T-helper 17 cell (primary cell): ENCODE measurements at places on chromosomes 5 and 9. TPM values are rescaled to one million over a fixed set of nuclear protein-coding genes. Genes with fewer than 3 reads are reported as not detected.

GRCh38 chr5:65248896-65249295 lies 232.8 kb downstream of the ADAMTS6 start:
- H3K36me3 ChIP-seq: no peaks in the 10 kb centered on the region
- peaks cover 10% of the 10 kb centered on the region for H3K27me3 ChIP-seq
- DNase-seq: no peak
- no peak overlapping the region for H3K4me3 ChIP-seq
- no peak overlapping the region for H3K27ac ChIP-seq

DNA sequence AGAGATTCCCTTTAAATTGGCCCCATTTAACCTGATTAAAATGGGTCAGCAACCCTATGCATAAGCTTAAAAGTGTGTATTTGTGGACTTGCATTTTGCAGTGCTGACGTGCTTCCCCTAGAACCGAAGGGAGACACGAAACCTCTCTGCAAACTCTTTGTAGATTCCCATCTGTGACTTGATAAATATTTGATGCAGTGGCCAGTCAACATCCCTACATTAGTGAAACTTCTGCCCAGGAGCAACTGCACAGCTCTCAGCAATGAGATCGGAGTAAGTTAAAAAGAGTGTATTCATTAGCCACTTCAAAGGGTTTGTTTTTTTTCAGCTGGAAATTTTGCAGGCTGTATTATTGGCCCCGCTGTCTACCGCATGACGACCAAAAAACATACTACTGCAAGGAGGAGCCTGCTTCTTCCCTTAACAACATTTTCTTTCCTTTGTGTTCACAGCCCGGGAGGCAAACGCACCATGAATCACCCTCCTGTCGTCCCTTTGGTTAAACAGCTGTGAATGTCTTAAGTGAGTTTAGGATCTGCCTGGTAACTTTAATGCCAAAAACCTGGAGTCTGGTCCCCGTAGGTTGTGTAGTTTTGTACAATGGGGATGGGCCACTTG lies 38.0 kb upstream of the TCERG1 start:
- H3K4me1 ChIP-seq: no peaks in the 10 kb centered on the region
- no peak overlapping the region for H3K4me3 ChIP-seq
- no peak overlapping the region for H3K27ac ChIP-seq
- no peak for DNase-seq
- H3K27me3 ChIP-seq: peaks cover 15% of the 10 kb centered on the region
- H3K36me3 ChIP-seq: no peaks in the 10 kb centered on the region

DNA sequence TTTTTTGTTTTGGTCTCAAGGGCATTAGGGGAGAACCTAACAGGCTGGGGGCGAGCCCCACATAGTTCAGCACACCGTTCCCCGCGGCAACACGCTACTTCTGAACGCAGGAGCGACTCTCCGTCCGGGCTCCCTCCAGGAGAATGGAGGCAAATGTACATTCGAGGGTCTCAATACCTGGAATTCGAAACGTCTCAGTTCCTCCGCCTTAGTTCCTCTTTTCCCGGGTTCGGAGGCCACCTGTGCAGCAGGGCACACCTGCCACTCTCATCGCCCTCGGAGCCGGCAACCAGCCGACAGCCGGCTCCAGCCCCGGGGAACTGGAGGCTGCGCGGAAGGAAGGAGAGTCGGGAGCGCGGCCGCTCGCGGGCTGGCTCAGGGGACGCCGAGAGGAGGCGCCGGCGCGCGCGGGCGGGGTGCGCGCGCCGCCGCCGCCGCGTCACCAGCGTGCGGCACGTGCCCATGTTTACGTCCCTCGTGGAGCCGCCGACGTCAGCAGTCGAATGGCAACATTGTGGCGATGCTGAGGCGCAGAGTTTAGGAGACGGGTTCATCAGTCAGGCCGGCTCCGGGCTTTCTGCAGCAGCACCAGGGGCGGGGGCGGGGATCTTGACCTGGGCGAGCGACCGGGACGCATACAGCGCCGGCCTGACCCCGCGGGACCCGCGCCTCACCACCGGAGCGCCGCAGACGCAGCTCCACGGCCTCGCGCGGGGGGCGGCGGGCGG lies at the start of gene JMY:
JMY (plus strand) TSS at position 498 of the 728 bp plus-strand sequence. CDS start 520 bp downstream, outside the sequence.
- peak within 1 kb of the TSS; percentile 95 for H3K4me3 ChIP-seq
- DNase-seq: peak; percentile 73
- peak within 1 kb of the TSS; percentile 98 for H3K27ac ChIP-seq
- peaks cover 13% of the 10 kb centered on the region for H3K4me1 ChIP-seq
- no peaks in the 10 kb centered on the region for H3K36me3 ChIP-seq

- H3K36me3 ChIP-seq: peaks cover 10% of the 10 kb centered on the region
- DNase-seq: no peak
- no peaks in the 10 kb centered on the region for H3K27me3 ChIP-seq
These were observed 87.5 kb downstream of the TTC39B start for GRCh38 chr9:15219546-15219945.

DNA sequence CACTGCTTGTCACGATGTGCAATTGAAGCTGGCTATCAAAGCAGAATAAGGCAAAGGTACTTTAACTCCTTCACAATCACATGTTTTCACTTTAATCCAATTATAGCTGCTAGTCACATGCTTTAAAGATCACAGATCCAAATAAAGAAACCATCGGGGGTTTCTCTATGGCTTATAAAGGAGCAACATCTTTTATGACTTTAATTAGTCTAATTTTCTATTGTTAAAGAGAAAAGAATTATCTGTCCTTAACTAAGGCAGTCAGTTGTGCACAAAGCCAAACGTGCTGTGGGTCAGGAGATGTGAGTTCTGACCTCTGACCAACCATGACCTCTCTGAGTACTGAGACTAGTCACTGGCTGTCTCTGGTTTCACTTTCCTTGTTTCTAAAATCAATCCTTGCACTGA lies 561.1 kb downstream of the RAB3C start:
- no peak overlapping the region for H3K27ac ChIP-seq
- DNase-seq: no peak
- H3K4me3 ChIP-seq: no peak overlapping the region
- no peaks in the 10 kb centered on the region for H3K27me3 ChIP-seq

- no peak overlapping the region for H3K4me3 ChIP-seq
- no peaks in the 10 kb centered on the region for H3K36me3 ChIP-seq
- H3K4me1 ChIP-seq: no peaks in the 10 kb centered on the region
- no peak overlapping the region for H3K27ac ChIP-seq
- no peaks in the 10 kb centered on the region for H3K27me3 ChIP-seq
- no peak for DNase-seq
These were observed 244.6 kb upstream of the ATP10B start for GRCh38 chr5:161096581-161096980.

GRCh38 chr9:38094165-38094564 lies 25.1 kb upstream of the SHB start:
- H3K4me3 ChIP-seq: no peak overlapping the region
- H3K27me3 ChIP-seq: peaks cover 46% of the 10 kb centered on the region
- H3K27ac ChIP-seq: no peak overlapping the region
- peaks cover 4% of the 10 kb centered on the region for H3K4me1 ChIP-seq
- peaks cover 7% of the 10 kb centered on the region for H3K36me3 ChIP-seq
- no peak for DNase-seq

DNA sequence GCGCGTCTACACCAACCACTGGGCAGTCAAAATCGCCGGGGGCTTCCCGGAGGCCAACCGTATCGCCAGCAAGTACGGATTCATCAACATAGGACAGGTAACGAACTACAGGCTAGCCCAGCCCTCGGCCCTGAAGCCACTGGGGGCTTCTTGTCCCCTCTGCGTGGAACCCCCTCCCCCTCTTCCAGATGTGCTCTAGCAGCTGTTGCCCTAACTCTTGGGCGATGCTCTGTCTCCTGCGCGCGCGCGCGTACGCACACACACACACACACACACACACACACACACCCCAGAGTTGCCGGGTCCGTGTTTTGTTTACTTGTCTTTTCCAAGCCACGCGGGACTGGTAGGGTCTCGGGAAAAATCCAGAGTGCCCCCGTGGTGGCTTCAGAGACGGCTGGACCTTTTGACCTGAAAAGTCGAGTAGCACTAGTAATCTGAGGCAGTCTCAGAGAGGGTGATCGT lies 836 bp downstream of the PCSK5 start:
- DNase-seq: no peak
- H3K27me3 ChIP-seq: peaks cover 20% of the 10 kb centered on the region
- no peaks in the 10 kb centered on the region for H3K36me3 ChIP-seq
- peak overlapping the region; percentile 54 for H3K27ac ChIP-seq
- H3K4me3 ChIP-seq: peak overlapping the region; percentile 96
- peaks cover 47% of the 10 kb centered on the region for H3K4me1 ChIP-seq

DNA sequence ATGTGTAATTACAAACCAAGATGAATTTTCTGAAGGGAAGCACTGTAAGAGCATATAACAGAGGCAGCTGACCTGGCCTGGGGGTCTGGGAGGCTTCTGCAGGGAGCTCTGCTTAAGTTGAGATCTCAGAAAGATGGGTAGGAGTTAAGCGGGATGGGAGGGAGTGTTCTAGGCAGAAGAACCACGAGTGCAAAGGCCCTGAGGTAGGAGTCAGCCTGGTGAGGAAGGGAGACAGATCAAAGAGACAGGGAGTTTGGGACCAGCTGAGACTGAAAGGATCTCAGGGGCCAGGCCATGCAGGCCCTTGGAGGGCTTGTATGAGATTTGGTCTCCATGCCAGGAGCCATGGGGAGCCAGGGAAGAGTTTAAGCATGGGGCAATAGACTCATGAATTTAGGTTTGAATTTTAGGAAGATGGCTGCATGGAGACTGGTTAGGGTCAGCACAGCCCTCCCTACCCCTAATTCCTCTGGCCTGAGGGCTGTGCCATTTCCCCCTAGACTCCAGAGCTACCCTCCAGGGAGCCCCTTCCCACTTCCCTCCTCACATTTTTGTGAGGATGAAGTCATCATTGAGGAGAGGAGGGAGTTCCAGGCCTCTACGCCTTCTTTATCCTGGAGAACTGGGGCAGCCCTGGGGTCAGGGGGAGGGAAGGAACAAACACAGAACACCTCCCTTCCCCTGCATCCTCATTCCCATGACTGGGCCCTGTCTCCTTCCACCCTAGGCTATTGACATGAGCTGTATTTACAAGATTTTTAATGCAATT lies 4.8 kb upstream of the ARAP3 start:
- DNase-seq: no peak
- peaks cover 18% of the 10 kb centered on the region for H3K4me1 ChIP-seq
- peaks cover 19% of the 10 kb centered on the region for H3K27me3 ChIP-seq
- H3K36me3 ChIP-seq: no peaks in the 10 kb centered on the region

DNA sequence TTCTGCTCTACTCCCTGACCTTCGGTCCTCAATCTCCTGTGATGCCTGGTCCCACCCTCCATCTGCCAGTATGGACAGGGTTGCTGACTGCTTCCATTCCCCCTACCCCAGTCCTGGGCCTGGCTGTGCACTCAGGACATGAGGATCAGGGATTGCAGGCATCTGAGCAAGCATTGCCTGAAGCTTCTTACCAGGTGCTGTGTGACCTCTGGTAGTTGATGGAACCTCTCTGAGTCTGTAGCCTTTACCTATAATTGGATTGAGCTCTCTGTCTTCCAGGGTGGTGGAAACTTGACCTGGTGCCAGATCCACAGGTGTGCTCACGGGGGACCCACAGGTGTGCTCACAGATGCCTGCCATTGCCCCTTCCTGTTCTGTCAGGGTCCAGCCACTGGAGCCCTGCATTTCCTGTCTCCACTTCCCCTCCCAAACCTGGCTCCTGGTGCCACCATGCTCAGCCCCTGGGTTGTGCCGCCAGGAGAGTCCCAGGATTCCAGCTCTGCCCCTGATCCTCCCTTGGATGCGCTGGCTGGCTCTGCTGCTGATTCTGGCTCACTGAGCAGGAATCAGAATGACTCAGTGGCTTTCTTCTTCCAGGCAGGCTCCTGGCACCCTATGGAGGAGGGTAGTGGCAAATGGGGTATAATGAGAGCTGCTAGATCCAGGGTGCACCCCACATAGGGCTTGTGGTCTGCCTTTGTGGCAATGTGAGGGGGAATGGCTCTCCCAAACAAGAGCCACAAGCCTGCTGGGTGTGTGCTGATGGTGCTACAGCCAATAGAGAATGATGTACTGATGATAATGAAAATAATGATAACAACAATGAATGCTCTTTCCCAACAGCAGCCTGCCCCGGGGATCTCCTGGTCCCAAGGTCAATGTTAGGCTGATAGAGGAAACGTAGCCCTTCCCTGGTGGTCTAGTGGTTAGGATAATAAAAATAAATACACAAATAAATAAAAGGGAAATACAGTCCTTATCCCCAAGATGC lies 35.2 kb upstream of the PSD2 start:
- peaks cover 3% of the 10 kb centered on the region for H3K36me3 ChIP-seq
- peaks cover 19% of the 10 kb centered on the region for H3K4me1 ChIP-seq
- no peak for DNase-seq
- H3K27ac ChIP-seq: no peak overlapping the region
- peaks cover 66% of the 10 kb centered on the region for H3K27me3 ChIP-seq

DNA sequence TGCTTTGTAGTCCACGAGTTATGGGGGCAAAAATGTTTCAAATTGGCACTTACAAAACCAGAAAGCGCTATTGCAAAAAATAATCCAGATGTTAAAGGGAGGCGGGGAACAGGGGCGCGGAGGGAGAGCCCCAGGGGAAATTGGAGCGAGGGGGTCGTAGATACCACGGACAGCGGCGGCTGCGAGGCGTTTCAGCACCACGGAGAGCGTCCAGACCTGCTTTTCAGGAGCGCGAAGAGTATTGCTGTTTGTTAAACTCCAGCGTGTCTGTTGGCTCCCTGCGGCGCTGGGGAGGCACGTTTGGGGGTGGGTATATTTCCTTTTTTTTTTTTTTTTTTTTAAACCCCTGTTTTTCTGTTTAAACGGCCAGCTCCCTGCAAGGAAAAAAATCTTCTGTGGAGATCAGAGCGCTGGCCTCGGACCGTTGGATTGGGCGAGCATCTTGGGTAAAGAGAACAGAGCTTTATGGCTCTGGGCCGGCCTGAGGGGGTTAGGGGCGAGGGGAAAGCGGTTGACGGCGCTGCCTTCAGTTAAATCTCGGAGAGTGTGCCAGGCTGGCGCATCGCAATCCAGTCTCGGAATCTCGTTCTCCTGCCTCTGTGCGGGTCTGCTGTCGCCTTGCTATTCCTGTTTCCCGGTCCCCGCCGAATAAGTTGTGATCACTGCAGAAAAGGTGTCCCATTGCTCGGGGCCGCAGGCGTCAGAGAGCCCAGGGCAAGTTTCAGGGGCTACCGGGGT lies at the start of gene GLRA1:
GLRA1 (minus strand) TSS at position 288 of the 738 bp plus-strand sequence. CDS start 302 bp downstream, outside the sequence.
- H3K27me3 ChIP-seq: peaks cover 19% of the 10 kb centered on the region
- H3K36me3 ChIP-seq: no peaks in the 10 kb centered on the region
- peak; percentile 26 for DNase-seq
- peak within 1 kb of the TSS; percentile 22 for H3K27ac ChIP-seq
- no peaks in the 10 kb centered on the region for H3K4me1 ChIP-seq

ZNF883 gene
- not detected for total RNA-seq

INSYN2B gene
- total RNA-seq: not detected

UTP15 gene
- 41.6 TPM for total RNA-seq
